ENCODE measurements at places on chromosomes 12 and 14. TPM values are rescaled to one million over a fixed set of nuclear protein-coding genes. Genes with fewer than 3 reads are reported as not detected.
A peak's percentile ranks its signal among the peaks of the same experiment; 100 is the strongest.

GRCh38 chr14:58085877-58086276, 66.1 kb downstream of the ARMH4 start:
- DNase-seq, result no peak

Gene AQP2
- total RNA-seq, result 0.70 TPM

Gene CNTN1
- 11.7 TPM for total RNA-seq

Gene GABARAPL1
- total RNA-seq, result 58.3 TPM

DNA sequence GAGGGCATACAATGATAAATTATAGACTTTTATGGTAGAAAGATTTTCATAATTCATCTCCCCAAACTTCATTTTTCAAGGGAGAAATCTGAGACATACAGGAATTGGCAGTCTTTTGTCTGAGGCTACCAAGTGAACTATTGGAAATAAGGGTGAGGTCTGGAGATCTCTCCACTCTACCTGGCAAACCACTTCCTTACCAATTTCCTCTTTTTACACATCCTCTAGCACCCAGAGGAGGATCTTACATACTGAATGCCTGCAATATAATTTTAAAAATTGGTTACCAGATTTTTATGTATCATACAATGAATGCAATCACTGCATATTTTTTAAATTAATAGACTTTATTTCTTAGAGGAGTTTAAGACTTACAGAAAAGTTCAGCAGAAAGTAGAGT, 6.6 kb downstream of the PDE6H start:
- DNase-seq, result no peak

- peak; percentile 43 for DNase-seq
Observed at GRCh38 chr14:104086210-104086660, 735 bp downstream of the ASPG start.

- no peak for DNase-seq
Observed at GRCh38 chr14:35938770-35939169, 112.6 kb downstream of the BRMS1L start.

Data from ureter (tissue), 1 donor.